ENCODE measurements at places on chromosomes 2 and 18.

- DNase-seq, result no peak
These were observed 88.8 kb upstream of the ACVR2A start for GRCh38 chr2:147756069-147756468.

DNA sequence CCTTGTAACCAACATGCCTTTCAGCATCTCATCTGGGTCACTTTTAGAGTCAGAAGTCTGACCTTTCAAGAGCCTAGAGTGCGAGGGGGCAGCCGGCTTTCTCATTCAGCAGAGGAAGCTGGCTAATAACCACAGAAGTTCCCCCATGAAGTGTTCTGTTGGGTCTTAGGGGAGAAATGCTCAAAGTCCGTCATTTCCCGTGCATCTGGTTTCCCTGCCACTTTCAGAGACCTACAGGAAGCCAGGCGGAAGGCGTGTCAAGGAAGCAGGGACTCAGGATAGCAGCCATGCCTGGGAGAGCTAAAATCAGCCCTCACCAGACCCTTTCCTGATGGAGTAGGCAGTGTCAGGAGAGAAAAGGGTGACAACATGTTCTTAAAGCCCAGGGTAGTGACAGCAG, 301.8 kb upstream of the ID2 start:
- DNase-seq, result no peak

DNA sequence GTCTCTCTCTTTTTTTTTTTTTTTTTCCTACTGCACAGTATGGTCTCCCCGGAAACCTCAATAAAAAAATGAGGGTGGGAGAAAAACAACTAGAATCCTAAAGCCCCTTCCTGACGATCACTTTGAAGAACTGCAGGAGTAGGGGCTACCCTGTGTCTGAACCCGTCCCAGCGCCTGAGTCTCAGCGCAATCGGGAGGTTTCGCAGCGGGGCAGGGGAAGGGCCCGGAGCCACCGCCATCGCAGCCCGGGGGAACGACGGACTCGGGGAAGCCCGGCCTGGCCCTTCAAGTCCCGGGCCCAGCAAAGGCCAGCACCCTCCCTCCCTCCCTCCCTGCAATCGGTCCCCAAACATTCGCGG, 411 bp downstream of the NARS1 start:
- DNase-seq, result no peak

DNA sequence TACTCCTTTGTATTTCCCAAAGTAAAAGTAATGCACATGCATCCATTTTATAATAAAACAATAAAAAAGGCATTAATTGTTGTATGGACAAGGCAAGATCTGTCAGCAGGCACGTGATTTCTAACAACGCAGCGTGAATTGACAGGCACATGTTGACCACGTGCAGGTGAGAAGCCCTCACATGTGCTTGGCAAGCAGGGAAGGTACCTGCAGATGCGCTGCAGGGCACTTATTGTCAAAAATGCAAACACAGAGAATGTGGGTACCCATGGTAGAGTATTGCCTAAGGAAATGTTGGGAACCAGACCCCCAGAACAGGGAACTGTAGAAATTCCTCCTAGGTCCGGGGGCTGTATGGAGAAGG, 515.0 kb upstream of the HS6ST1 start:
- DNase-seq, result no peak
